Osteoblast (primary cell): ENCODE measurements at places on chromosomes 16 and 17. TPM values are rescaled to one million over a fixed set of nuclear protein-coding genes. Genes with fewer than 3 reads are reported as not detected.

DNA sequence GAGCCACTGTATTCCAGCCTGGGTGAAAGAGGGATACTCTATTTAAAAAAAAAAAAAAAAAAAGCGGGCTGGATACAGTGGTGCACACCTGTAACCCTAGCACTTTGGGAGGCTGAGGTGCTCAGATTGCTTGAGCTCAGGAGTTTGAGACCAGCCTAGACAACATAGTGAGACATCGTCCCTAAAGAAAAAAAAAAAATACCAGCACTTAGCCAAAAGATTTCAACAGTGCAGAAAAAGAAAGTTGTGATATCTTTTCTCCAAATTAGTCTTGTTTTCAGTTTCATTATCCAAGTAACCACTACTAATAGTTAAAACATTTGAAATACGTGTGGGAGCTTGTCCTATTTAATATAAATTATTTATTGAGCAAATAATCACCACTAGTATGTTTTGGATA lies 48.7 kb downstream of the TENT4B start:
- peak overlapping the region; percentile 84 for H3K27ac ChIP-seq
- H3K27me3 ChIP-seq: no peaks in the 10 kb centered on the region
- H3K4me1 ChIP-seq: peaks cover 38% of the 10 kb centered on the region
- no peak overlapping the region for H3K4me3 ChIP-seq

DNA sequence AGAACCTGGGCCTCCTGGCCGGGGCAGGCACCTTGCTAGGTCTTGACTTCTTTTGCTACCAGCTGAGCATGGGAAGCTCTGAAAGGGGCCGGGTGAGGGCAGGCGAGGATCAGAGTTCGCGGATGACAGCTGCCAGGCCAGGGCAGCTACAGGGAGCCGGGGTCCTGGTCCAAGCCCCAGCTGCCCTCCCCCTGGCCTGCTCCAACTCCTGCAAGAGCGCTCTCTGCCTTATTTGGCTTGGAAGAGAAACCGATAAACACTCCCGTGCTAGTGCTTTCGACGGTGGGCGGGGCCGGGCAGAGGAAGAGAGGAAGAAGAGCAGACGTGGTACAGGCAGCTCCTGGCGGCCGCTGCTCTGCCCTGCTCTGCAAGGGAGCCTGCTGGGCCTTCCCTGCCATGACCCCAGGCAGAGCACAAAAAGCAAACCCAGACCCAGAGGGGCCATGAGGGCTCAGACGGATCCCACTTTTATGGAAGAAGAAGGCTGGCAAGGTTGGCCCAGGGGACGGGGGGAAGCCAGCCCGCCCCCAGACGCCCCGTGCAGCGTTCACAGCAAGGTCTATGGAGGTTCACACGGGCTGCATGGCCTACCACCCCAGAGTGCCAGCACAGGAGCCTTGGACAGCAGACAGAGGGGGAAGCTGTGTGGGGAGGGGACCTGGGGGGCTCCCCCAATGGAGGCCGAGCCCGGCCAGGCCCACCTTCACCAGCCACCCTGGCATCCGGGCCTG lies 25.6 kb downstream of the PIEZO1 start:
- H3K27me3 ChIP-seq: no peaks in the 10 kb centered on the region
- peaks cover 9% of the 10 kb centered on the region for H3K36me3 ChIP-seq
- no peak overlapping the region for H3K27ac ChIP-seq

- no peaks in the 10 kb centered on the region for H3K27me3 ChIP-seq
- H3K36me3 ChIP-seq: peaks cover 65% of the 10 kb centered on the region
- H3K27ac ChIP-seq: no peak overlapping the region
- peaks cover 15% of the 10 kb centered on the region for H3K4me1 ChIP-seq
These were observed 13.9 kb downstream of the GINS2 start for GRCh38 chr16:85674828-85675227.

GRCh38 chr16:5867250-5867649 lies 769.7 kb upstream of the EEF2KMT start:
- no peak overlapping the region for H3K4me3 ChIP-seq
- no peaks in the 10 kb centered on the region for H3K4me1 ChIP-seq
- no peaks in the 10 kb centered on the region for H3K36me3 ChIP-seq
- H3K27me3 ChIP-seq: no peaks in the 10 kb centered on the region

GRCh38 chr17:65559461-65559803 lies 2.0 kb downstream of the AXIN2 start:
- H3K27me3 ChIP-seq: no peaks in the 10 kb centered on the region
- DNase-seq: peak; percentile 85
- H3K36me3 ChIP-seq: peaks cover 2% of the 10 kb centered on the region

- peak; percentile 89 for DNase-seq
- peak overlapping the region; percentile 91 for H3K4me3 ChIP-seq
- no peaks in the 10 kb centered on the region for H3K36me3 ChIP-seq
- no peaks in the 10 kb centered on the region for H3K27me3 ChIP-seq
These were observed 454 bp downstream of the CCDC40 start for GRCh38 chr17:80036715-80037477.

DNA sequence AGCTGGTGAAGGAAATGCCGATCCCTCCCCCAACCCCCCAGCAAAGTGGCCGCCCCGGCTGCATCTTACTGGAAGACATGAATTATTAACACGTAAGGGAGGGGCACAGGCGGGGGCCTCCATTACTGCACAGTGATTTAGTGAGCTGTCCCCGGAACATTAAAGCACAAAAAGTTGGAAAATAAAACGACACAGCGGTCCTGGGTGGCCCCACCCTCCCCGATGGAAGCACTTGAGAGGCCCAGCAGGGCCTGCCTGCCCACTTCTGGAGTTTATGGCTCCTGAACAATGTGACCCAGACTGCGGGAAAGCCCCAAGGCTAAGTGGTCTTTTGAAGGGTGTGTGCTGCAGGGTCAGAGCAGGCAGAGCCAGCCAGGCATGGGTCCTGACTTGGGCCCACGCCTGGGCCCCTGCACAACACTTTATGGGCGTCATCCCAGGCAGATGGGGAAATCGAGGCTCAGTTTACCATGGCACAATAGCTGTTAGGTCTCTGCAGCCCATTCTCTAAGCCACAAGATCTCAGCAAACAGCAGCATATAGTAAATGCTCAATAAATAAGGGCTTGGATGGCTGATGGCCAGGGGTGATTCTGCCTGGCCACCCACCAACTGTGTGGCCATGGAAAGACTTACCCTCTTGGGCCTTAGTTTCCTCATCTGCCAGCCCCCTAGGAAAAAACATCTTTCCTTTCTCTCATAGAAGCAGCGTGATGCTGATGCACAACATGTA lies 22.8 kb downstream of the CCDC102A start:
- DNase-seq: peak; percentile 58
- H3K4me3 ChIP-seq: no peak overlapping the region
- no peaks in the 10 kb centered on the region for H3K27me3 ChIP-seq
- H3K36me3 ChIP-seq: peaks cover 5% of the 10 kb centered on the region

GRCh38 chr17:44376779-44377178 lies 12.7 kb downstream of the ITGA2B start:
- no peak overlapping the region for H3K4me3 ChIP-seq
- H3K36me3 ChIP-seq: no peaks in the 10 kb centered on the region
- H3K27ac ChIP-seq: no peak overlapping the region
- H3K27me3 ChIP-seq: peaks cover 7% of the 10 kb centered on the region
- no peaks in the 10 kb centered on the region for H3K4me1 ChIP-seq
- no peak for DNase-seq

DNA sequence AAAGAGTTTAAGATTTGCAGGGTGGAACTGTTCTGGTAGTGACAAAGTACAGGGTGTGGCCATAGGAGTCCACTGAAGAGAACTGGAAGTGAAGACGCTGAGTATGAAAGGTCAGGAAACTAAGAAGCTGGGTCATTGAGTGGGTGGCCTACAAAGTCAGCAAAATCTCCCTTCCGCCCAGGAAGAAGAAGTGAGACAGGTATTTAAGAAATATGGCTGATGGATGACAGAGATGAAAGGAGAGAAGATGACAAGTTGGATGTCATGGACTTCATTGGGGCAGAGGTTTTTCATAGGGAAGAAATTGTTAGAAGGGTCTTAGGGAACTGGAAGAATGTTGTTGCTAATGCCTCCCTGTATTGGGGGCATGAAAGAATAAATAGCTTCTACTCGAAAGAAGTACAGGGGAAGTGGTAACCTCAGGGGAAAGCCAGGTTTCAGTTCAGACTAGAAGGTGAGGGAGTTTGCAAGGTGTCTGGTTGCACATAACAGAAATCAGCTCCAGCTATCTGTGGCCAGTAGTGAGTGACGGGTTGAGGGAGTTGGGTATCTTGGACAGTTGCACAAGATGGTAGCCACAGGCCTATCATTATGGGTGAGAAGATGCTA lies 33.6 kb upstream of the MED13 start:
- H3K27me3 ChIP-seq: peaks cover 16% of the 10 kb centered on the region
- H3K27ac ChIP-seq: no peak overlapping the region
- no peak for DNase-seq
- no peak overlapping the region for H3K4me3 ChIP-seq

- H3K4me3 ChIP-seq: no peak overlapping the region
- H3K27me3 ChIP-seq: no peaks in the 10 kb centered on the region
- no peaks in the 10 kb centered on the region for H3K4me1 ChIP-seq
- H3K27ac ChIP-seq: no peak overlapping the region
- H3K36me3 ChIP-seq: no peaks in the 10 kb centered on the region
These were observed 1245.8 kb downstream of the CDH11 start for GRCh38 chr16:63876103-63876502.

DNA sequence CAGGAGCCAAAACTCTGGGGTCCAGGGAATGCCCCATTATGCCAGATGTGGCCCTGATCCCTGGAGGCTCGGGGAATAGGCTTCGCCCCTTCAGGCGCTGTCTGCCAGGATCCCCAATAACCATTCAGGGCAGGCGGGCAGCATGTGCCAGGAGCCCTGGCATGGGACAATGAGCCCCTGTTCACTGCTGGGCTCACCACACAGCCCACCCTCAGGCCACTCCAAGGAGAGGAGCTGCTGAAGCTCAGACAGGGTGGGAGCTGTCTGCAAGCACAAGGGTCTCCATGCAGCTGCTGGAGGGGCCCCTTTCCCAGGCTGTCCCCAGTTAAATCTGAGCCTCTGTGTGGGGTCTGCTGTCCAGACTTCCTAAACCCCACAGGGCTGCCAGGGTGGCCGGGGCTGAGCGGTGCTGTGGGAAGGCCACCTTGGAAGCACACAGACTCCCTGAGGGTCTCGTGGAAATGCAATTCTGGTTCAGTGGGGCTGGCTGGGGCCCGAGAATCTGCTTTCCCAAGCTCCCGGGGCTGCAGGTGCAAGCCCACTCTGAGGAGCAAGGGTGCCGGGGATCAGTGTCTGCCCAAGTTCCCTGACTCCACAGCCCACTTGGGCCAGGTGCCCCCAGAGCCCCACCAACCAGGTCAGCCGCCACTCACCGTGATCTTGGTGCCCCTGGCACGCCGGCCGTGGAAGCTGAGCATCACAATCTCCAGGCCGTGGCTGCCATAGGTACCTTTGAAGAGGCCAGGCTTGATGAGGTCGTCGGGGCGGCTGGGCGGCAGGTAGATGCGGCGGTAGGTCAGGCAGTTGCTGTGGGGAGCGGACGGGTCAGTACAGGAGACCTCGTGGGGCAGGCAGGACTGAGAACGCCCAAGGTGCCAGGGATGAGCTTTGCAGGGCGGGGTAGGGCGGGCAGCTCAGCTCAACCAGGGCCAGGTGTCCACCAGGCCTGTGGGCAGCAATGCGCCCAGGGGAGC lies 17.7 kb upstream of the C16orf95 start:
- H3K4me1 ChIP-seq: no peaks in the 10 kb centered on the region
- H3K4me3 ChIP-seq: no peak overlapping the region
- H3K27me3 ChIP-seq: no peaks in the 10 kb centered on the region
- DNase-seq: peak; percentile 59
- H3K36me3 ChIP-seq: peaks cover 51% of the 10 kb centered on the region

DNA sequence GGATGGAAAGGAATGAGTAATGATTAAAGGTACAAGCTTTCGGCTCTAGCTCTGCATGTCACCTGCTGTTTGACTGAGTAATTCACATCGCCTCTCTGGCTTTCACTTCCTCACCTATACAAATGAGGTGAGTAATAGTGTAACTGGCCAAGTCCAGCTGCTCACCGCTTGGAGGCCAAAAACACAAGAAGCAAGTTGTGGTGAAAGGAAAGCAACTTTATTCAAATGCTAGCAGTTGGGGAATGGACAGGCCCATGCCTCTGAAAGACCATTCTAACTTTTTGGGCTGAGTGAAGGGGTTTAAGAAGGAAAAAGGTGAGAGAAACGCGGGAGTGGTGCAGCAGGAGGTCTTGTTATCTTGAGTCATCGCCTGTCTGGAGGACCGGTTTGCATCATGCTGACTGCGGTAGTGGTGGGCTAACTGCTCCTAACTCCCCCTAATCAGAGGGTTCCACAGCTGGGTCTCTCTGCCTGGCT lies 45.7 kb upstream of the CSNK2A2 start:
- H3K27ac ChIP-seq: no peak overlapping the region
- H3K4me3 ChIP-seq: no peak overlapping the region
- H3K27me3 ChIP-seq: peaks cover 21% of the 10 kb centered on the region
- no peaks in the 10 kb centered on the region for H3K4me1 ChIP-seq
- H3K36me3 ChIP-seq: no peaks in the 10 kb centered on the region

DNA sequence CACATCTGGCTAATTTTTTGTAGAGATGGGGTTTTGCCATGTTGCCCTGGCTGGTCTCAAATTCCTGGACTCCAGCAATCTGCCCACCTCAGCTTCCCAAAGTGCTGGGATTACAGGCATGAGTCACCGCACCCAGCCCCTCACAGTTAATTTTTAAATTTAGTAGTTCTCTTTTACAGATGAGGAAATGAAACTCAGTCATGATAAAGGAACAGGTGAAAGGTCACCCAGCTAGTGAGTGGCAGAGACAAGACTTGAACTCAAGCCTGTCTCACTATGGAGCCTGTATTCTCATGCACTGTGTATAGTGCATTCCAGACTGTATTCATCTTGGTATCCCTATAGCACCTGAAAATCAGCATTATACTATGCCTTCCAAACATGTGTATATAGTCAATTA lies 77.1 kb upstream of the WSB1 start:
- no peaks in the 10 kb centered on the region for H3K27me3 ChIP-seq
- no peak for DNase-seq
- H3K36me3 ChIP-seq: no peaks in the 10 kb centered on the region
- H3K4me3 ChIP-seq: no peak overlapping the region

Gene CRISPLD2
- 40.2 and 122 TPM in 2 replicates for total RNA-seq

Gene SEC14L1
- 53.6 and 71.3 TPM in 2 replicates for total RNA-seq

Gene CTRB2
- total RNA-seq: not detected in 2 replicates

Gene STAC2
- total RNA-seq: under 0.01 TPM in 1 of 2 replicates, not detected in the other

Gene TANC2
- total RNA-seq: 48.9 and 82.5 TPM in 2 replicates

Gene TEKT1
- total RNA-seq: not detected in 2 replicates

Gene CPHXL2
- not detected in 2 replicates for total RNA-seq

Gene CDC42EP4
- total RNA-seq: 13.8 and 16.3 TPM in 2 replicates

Gene TLCD2
- 4.7 TPM in 2 replicates for total RNA-seq

Gene CDC6
- 5.1 and 8.3 TPM in 2 replicates for total RNA-seq

Gene ASGR1
- total RNA-seq: 0.88 and 1.1 TPM in 2 replicates

Gene TM4SF5
- not detected in 2 replicates for total RNA-seq

Gene TMEM100
- 0.36 and 0.59 TPM in 2 replicates for total RNA-seq
